AG04450 (cell line): ENCODE measurements at places on chromosomes 12 and 14. TPM values are rescaled to one million over a fixed set of nuclear protein-coding genes. Genes with fewer than 3 reads are reported as not detected.

- no peak for DNase-seq
Observed at GRCh38 chr12:15276088-15276698, 46.1 kb upstream of the PTPRO start.

- no peak for DNase-seq
Observed at GRCh38 chr14:85308531-85309300, 221.2 kb upstream of the FLRT2 start.

DNA sequence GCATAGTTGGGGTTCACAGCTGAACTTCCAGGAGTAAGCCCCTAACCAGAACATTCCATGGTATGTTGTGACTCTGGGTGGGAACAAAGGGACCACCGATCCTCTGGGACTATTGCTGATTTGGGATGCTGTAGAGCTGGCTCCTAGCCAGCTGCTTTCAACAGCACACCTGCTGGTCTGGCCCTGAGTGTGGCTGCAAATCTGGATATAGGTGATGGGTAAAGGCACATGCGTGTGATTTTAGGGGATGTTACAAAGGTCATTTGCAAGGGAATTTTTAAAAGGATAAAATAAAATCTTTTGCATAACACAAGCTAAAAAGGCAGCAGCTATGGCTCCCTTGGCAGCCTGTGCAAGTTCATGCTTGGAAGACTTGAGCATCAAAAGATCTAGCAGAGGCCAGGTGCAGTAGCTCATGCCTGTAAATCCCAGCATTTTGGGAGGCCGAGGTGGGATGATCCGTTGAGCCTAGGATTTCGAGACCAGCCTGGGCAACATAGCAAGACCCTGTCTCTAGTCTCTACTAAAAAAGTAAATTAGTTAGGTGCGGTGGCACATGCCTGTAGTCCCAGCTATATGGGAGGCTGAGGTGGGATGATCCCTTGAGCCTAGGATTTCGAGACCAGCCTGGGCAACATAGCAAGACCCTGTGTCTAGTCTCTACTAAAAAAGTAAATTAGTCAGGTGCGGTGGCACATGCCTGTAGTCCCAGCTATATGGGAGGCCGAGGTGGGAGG, 1.6 kb downstream of the ALDH2 start:
- no peak for DNase-seq

GRCh38 chr14:102508410-102508773, 1.2 kb downstream of the ANKRD9 start:
- no peak for DNase-seq

- no peak for DNase-seq
Observed at GRCh38 chr14:67820428-67820971, 921 bp downstream of the RAD51B start.

GRCh38 chr12:45464699-45465098, 248.8 kb downstream of the ANO6 start:
- DNase-seq, result no peak

- no peak for DNase-seq
Observed at GRCh38 chr12:7907009-7907408, 29.0 kb downstream of the SLC2A3 start.

DNA sequence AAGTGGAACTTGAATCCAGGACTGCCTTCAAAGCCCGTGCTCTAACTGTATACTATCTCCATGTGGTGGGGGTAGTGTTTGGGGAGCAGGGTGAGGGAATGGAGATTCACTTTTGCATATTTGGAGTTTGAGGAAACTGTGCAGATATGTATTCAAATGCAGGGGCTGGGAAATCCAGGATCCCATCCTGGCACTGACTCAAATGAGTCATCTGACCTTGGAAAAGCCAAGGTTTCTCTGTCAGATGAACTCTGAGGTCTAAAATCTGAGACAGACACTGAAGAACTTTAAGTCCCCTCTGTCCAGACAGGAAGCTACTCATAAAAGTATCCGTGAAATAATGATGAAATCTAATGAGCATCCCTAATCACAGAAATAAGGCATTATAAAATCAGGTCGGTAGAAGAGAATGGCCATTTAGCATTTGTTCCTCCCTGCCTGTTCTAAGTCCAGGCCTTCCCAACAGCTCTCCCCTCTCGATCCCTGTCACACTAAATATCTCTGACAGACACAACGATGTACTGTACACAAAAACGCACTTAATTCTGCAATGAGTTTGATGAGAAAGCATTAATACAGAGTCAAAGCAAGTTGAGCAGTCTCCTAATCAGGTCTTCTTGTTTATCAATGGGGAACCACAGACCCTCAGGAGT, 14.4 kb downstream of the NIN start:
- no peak for DNase-seq

- no peak for DNase-seq
Observed at GRCh38 chr12:58787021-58787760, 133.1 kb downstream of the LRIG3 start.

GRCh38 chr12:45315462-45315861, 99.6 kb downstream of the ANO6 start:
- no peak for DNase-seq

DNA sequence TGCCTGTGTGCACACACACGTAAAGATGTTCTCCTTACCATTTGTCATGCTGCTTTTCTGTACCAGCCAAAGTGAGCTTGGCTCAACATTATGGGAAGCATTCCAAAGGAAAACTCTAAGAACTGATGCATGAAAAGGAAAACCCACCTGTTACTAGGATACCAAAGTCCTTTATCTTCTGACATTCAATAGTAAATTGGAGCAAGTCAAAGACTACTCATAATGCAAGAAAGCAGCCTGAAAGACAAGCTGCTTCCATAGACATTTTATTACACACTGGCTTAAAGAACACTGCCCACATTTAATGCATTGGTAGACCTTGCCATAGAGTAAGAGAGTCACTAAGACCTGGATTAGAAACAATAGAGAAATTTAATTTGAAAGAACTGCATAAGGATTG, 159.0 kb downstream of the LRIG3 start:
- DNase-seq, result no peak

The MEG3 gene
- 306 and 310 TPM in 2 replicates for polyA plus RNA-seq

The FGF6 gene
- polyA plus RNA-seq, result not detected in 2 replicates

The GALNT6 gene
- 31.1 and 32.1 TPM in 2 replicates for polyA plus RNA-seq

DNA sequence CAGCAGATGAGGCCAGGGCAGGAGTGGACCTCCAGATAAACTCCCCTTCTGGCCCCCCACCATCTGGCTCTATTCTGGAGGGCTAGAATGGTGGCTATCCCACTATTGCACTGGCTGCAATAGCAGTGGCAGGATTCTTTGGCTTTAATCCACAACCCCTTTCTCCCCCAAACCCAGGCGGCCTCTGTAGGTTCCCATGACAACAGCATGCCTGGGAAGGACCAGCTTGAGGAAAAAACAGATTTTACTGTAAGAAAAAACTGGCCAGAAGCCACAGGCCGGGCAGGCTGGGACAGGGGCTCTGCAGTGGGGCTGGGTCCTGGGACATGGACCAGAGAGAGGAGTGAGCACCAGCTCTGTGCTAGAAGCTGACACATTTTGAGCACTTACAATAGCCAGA, 13.6 kb upstream of the ACVR1B start:
- no peak for DNase-seq

DNA sequence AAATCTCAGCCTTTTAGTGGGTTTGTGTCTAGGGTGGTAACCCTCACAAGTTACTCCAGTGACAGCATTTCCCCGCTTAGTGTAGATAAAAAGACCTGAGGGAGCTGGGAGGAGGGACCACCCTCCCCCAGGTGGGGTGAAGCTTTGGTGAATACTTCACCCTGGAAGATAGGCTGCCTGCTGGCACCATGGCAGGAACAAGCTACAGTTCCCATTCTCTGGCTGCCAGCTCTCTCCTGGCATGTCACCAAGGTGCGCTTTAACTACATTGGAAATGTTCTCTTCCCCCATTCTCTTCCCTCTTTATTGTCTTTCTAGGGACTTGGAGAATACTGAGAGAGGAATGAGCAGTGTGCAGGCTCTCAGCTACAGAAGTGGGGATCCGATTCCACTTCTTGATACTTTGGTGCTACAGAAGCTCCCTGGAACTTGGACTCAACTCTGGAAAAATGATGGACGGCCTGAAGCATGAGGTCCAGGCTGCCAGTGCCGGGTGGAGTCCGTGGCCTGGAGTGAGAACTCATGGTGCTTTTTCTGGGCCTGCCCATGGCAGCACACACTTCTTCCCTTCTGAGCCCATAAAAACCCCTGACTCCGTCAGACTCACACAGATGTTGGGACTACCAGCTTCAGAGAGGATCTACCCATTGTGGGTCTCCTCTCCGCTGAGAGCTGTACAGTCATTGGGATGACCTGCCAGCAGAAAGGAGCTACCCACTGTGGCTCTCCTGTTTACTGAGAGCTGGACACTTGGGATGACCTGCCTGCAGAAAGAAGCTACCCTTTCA, 198.0 kb downstream of the ADGRD1 start:
- DNase-seq, result no peak

- DNase-seq, result no peak
Observed at GRCh38 chr12:87349681-87350080, 679.5 kb downstream of the C12orf50 start.

DNA sequence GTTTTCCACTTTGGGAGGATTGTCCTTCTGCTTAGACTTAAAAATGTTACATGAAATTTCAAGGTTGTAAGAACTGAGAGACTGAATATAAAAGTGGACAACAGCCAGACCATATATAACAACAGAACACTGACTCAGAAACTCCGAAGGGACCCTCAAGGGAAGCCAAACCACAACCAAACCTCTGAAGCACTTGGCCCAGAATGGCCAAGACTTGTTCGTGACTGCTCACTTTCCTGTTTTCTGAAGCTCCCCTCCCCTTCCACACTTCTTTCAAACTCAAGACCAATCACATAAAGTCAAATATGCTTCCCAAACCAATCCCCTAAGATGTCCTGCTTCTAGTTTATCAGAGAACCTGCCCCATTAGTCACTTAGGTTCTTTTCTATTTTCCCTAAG, 13.7 kb downstream of the OR6J1 start:
- DNase-seq, result peak; percentile 59

- DNase-seq, result no peak
Observed at GRCh38 chr12:121131941-121132341, 735 bp upstream of the P2RX7 start.

The IFNG-AS1 gene
- polyA plus RNA-seq, result not detected in 2 replicates

- DNase-seq, result no peak
Observed at GRCh38 chr14:104545942-104546501, 33.5 kb upstream of the C14orf180 start.

DNA sequence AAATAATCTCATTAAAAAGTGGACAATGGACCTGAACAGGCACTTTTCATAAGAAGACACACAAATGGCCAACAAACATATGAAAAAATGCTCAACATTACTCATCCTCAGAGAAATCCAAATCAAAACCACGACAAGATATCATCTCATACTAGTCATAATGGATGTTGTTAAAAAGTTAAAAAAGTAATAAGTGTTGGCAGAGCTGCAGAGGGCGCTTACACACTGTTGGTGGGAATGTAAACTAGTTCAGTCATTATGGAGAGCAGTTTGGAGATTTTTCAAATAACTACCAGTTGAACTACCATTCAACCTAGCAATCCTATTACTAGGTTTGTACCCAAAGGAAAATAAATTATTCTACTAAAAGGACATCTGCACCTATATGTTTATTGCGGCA, 47.2 kb downstream of the FOXG1 start:
- DNase-seq, result no peak

GRCh38 chr12:27400856-27401354, 45.6 kb upstream of the SMCO2 start:
- DNase-seq, result no peak
